Hematopoietic multipotent progenitor cell treated with erythropoietin and hydrocortisone succinate and interleukin-3 and kit ligand, for 17 days (in vitro differentiated cells): ENCODE measurements at places on chromosomes 6 and 20.

DNA sequence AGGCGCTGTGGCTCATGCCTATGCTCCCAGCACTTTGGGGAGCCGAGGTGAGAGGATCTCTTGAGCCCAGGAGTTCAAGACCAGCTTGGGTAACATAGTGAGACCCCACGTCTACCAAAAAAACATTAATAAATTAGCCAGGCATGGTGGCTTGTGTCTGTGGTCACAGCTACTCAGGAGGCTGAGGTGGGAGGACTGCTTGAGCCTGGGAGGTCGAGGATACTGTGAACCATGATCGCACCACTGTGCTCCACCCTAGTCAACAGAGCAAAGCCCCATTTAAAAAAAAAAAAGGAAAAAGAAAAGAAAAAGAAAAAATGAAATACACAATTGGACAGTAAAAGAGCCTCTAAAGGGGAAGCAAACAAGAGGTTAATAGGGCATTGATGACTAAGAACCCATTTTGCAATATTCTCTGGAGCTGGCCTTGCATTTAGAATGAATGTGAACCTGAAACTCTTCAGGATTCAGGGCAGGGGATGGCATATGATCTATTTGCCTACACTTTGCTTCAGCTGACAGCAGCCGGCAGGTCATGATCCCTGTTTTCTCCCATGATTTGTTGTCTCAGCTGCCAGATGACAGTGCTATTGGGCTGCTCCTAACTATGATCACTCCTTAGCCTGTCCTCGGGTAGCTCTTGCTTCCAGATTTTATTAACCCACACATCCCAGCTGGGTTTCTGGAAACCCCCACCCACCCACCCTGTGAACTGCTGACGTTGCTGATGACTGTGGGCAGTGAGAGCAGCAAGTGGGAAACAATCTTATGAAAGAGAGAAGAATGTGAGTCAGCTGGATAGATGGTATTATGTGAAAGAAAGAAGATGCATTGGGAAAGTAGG lies 83.8 kb upstream of the ELOVL5 start:
- DNase-seq = no peak

GRCh38 chr6:157841211-157841840 lies 18.3 kb downstream of the SNX9 start:
- peak; percentile 82 for DNase-seq

DNA sequence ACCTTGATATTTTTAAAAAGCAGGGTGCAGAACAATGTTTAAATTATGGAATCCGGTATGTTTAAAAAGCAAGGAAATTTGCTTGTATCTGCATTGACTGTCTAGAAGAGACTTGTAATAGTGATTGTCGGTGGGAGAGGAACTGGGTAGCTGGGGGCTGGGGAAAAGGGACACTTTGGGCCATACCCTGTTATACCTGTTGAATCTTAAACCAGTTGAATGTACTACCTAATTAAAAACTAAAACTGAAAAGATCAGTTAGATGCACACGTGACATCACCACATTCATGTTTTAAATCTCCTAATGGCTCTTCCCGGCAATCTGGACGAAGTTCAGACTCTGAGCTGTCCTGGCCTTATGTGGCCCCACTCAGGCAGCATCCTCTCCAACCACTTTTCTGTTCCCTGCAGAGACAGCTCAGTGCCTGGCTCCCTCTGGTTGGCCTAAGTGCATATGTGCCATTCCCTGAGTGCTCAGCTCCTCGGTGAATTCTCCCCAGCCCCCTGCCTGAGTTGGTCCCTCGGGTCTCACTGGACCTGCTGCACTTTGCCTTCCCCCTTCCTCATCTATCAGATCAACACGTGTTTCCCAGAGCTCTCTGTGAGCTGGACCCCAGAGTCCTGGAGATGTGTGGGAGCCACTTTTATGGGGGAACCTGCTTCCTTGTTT lies 36.3 kb downstream of the SLC52A3 start:
- no peak for DNase-seq

DNA sequence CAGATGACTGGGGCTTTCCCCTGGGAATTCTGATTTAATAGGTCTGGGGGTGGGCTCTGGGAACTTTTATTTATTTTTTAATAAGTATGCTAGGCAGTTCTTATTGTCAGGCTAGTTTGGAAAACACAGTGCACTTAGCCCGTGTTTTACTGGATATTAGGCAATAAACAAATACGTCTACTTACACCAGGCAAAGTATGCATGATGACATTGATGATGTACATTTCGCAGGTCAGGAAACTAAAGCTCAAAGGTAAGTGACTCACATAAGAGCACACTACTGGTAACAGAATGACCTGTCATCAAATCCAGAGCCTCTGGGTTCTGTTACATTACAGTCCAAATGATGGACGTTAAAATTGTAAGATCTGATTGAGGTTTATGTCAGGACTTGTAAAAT lies 144.4 kb upstream of the EXOC2 start:
- no peak for DNase-seq

- DNase-seq = no peak
These were observed 42.9 kb downstream of the AFG1L start for GRCh38 chr6:108337721-108338120.

DNA sequence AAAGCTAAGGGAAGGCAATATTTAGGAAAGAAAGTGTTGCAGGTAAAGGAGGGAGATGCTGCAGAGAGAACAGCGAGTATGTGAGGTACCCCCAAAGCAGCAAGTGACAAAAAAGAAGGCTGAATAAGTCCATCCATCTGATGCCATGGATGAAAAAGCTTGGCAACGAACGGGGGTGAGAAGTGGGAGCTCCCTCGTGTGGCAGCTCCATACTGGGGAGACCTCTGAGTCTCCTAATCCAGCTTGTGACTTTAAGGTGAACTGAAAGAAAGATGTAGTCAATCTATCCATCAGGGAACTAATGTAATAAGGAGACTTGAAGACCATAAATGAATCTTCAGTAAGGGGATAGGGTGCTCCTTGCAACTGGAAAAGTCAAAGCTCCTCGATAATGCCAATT lies 156.6 kb downstream of the OTOR start:
- DNase-seq = no peak

- no peak for DNase-seq
These were observed 13.1 kb upstream of the POPDC3 start for GRCh38 chr6:105192707-105193465.

DNA sequence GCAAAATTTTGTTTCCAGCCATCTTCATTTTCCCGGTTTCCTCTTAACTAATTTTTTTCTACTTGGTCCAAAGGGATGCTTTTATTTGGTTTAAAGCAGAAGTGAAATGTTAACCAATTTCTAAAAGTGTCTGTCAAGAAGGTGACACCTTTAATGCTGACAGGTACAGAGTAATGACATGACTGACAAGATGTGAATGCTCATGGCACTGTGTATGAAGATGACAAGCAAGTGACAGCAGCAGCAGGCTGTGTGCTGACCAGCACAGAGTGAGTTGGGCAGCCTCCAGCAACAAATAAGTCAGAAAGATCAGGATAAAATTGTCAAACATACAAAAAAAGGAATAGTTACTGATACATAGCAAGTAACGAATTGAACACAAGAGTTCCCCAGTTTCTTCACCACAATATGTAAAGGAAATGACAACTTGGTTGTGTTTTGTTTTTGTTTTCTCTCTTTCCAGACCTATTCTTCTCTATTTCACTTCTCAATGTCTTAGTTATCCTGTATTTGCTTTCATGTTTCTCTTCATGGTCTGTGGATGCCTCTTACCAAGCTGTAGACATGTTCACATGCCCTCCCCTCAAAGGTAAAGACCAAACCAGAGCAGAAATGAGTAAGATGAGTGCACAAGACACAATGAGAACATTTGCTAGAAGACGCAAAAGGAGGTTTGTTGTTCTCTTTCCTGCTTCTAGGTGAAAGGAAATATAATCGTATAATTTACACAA lies 174.9 kb downstream of the FRK start:
- DNase-seq = no peak

DNA sequence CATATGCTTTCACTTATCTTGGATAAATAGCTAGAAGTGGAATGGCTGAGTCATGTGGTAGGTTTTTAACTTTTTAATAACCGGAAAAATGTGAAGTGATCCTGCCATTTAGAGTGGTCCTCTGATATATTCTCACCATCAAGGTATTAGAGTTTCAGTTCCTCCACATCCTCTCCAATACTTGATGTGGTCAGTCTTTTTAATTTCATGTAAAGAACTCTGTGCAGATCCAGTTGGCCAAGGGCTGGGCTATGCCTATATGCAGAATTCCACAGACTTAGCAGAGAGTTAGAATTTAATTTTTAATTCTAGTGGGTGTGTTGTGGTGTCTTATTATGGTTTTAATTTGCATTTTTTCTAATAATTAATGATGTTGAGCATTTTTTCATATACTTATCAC lies 141.1 kb downstream of the SYCP2 start:
- DNase-seq = no peak

DNA sequence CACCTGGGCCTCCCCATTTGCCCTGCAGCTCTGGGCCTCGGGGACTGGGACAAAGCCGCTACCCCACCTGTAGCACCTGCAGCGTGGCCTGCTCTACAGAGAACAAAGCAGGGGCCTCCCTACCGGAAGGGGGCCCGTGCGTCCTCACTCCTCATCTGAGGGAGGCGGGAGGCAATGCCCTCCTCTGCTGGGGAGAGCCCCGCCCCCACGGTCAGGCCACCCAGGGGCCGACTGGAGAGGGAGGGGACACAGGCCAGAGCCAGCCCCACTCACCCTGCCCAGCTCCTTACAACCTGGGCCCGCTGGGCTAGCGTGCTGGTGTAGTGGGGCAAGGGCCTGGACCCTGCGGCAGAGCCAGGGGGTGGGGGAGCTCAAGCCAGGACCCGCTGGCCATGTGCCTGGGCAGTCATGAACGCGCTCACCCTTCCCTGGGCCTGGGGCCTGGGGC lies 8.0 kb downstream of the LAMA5 start:
- no peak for DNase-seq

GRCh38 chr20:35404614-35405259 lies 7.0 kb downstream of the UQCC1 start:
- DNase-seq = no peak

DNA sequence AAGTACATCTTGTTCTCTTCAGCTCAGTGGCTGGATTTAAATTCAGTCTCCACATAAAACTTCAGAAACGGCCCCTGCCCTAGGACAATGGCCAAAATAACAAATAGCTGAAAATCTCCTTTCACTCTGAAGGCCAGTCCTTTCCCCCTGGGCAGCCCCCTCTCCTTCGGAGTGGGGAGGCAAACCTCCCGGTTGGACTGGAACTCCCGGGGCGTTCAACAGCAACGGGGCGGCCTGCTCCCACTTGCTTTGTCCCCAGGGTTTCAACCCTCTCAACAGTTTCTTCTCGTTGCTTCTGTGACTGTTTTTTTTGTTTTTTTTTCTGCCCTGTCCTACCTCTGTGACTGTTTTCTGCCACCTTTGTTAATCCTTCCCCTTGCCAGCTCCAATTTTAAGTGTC lies 102.6 kb upstream of the DUSP22 start:
- DNase-seq = no peak

- DNase-seq = no peak
These were observed 6.9 kb upstream of the CD93 start for GRCh38 chr20:23092861-23093495.

GRCh38 chr6:9487128-9487527 lies 927.7 kb downstream of the TFAP2A start:
- DNase-seq = no peak

DNA sequence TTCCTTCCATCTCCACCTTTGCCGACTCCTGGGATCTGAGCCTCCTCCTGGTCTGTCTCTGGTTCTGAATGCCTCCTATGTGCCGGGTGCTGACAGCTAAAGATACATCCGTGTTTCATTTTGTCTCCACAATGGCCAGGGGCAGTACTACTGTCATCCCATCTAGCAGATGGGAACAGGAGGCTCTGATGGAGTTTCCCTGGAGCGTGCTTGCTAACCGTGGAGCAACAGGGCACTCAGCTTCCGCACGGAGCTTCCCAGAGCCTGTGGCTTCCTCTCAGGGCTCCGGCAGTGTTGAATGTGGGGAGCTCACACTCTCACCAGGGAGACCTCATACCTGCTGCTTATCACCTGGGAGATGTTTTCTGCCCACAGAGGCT lies 11.9 kb upstream of the NPBWR2 start:
- no peak for DNase-seq

GRCh38 chr20:62900692-62901584 lies 25.4 kb downstream of the DIDO1 start:
- no peak for DNase-seq

- DNase-seq = no peak
These were observed 253.2 kb downstream of the UST start for GRCh38 chr6:148999929-149000468.

DNA sequence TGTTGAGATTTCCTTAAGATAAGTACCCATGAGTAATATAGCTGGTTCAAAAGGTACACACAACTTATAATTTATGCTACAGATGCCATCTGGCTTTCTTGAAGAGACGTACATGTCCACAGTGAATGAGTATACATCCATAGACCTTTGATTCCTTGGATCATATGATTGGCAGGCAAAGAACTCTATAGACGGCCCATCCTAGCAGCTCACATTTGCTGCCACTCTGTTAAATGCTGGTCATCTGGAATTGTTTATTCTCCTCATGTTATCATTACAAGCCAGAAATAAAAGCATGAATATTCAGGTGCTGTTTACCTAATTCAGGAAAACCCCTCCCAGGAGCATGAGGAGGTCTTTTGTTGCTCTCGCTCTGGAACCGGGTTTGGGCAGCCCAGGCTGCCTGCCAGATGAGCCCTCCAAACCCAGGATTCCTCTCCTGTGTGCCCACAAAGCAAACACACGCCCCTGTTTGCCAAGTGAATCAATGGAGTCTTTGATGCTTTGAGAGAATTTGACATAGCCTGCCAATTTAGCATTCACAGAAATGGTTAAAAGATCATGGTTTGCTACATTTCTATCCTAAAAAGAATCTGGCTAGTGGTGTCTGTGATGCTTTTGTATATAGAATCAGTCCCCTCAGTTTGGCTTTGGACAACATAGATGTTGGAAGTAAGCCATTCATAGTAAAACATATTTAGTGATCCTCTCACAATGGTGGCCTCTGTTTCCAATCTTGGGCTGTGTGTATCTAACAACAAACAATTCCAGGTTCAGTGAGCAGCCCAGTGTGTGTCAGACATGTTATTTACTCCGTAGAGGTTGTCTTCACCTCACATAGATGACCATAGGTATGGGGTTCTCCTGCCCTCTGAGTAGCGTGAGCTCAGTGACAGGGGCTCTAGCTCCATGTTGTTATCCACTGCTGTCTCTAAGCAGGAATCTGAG lies 17.5 kb upstream of the PLCG1 start:
- DNase-seq = no peak

DNA sequence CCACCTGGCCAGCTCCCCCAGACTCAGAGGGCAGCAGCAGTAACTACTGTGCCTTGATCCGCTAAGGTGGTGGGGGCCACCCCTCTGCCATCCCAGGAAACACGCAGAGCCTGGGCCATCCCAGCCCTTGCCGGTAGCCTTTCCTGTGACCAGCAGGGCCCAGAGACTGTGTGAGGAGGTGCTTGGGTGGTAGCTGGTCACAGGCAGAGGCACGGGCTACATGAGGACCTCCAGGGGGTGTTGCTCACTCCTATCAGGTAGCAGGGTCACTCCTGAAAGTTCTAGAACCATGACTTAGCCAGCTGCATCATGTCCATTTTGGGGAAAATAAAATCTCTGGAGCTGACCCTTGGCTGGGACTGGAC lies 22.8 kb downstream of the PCMTD2 start:
- no peak for DNase-seq

- no peak for DNase-seq
These were observed 8.7 kb downstream of the CHD6 start for GRCh38 chr20:41609474-41609873.

GRCh38 chr6:137676888-137677287 lies 182.7 kb upstream of the OLIG3 start:
- DNase-seq = no peak
